ENCODE measurements at places on chromosomes 7 and 10.

DNA sequence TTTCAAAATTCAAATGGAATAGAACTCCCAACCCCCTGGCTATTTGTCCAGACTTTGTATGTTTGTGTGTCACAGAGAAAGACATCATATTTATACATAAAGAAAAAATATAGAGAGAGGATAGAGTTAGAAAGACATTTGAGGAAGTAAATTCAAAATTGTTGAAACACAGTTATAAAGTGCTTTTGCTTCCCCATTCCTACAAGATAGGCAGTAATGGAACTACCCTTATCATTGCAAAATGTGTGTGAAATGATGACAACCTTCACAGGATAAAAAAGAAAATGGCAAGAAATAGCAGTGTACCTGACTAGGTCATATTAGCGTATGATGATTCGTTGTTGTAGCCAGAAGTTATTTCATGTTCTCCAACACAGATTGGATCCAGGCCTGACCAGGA is 63.1 kb downstream of the FZD1 start:
- no peak for DNase-seq

DNA sequence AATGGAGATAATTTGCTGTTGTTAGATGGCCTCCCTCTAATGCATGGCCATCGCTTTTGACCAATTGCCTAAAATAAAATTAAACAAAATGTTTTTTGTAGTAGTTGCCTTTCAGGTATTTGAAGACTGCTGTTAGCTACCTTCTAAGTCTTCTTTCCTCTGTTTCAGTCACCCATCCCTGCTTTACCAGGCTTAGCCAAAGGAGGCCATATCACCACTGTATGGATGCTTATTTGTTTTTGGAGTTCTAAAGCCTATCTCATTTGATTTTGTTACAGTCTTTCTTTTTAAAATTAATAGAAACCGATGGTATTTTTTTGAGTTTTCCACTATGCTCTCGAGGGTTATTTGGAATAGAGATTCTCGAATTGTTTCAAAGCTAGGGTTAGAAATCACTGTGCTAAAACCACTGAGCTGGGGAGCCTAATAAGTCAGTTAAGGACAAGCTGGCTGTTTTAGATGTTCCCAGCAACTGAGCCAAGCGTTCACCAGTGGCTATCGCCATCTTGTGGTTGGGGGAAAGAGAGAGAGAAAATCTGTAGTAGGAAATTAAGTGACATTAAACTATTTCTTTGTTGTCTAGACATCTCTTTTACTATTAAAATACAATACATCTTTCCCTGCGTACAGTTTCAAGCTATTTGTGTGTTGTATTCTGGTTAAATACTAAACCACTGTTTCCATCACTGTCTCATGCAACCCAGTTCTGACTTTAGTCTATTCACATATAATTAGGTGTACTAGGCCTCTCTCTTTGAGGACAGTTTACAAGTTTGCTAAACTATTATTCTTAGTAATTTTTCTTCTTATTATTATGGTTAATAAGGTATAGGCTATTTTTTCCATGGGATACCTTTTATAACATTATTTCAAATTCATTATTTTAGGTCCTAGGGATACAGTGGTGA is 52.2 kb downstream of the GPR158 start:
- DNase-seq: no peak

- no peak for DNase-seq
Observed at GRCh38 chr7:130366564-130366963, 13.7 kb upstream of the CPA1 start.

- DNase-seq: no peak
Observed at GRCh38 chr7:4129481-4130122, 552.5 kb upstream of the FOXK1 start.

DNA sequence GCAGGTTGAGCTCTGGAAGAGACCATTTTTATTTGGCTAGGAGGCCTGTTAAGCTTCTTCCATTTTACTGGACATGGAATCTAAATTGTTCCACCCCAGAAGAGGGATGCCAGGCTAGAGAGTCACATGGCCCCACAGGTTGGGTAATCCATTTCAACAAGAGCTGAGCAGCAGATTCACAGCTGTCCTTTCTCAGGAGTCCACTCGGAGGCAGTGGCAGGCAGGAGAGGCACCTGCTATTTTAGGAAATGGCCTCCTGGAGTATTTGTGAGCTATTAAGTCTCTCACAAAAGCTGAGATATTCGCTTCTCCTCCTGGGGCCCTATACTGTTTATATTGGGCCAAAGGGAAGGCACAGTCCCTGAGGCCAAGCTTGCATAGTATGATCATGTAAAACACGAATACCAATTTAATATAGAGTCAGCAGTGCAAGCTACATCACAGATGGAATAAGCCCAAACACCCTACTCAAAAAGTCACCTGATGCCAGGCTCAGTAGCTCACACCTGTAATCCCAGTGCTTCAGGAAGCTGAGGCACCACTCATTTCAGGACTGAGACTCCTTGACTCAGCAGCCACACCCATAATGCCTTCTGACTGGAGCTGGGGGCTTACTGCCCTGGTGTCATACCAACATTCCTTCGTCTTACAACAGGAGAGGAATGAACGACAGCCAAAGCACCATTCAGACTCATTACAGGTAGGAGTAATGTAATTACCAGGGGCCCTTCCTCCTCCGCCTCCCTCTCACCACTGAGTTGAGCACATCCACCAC is 124.1 kb downstream of the LMBR1 start:
- no peak for DNase-seq

- no peak for DNase-seq
Observed at GRCh38 chr7:21920936-21921335, 24.8 kb downstream of the CDCA7L start.

- no peak for DNase-seq
Observed at GRCh38 chr10:131548176-131548575, 236.7 kb upstream of the TCERG1L start.

DNA sequence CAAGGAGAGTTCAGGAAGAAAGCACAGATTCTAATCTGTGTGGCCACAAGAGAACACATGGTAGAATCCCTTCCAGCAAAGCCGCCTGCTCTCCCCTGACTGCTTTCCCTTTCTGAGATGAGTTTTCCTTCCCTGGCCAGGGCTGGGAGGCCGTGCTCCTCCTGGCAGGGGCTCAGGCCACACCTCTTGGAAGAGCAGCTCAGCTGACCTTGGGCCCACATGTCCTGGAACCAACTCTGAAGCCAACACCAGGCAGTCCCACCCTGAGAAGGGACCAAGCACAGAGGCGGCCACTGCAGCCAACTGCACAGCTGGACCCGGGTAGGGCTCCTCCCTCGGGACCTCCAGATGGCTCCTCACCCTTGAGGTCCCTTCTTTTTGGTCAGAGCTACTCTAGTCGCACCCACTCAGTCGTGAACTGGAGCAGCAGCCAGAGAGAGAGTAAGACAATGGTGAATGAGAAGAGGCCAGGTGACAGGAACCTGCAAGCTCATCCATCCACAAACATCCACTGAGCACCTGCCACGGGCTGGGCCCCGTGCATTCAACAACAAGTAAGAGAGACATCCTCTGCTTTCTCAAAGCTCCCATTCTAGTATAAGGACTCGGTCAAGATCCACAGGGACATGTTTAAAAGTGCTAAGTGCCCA is 40.3 kb downstream of the FAM53B start:
- no peak for DNase-seq

DNA sequence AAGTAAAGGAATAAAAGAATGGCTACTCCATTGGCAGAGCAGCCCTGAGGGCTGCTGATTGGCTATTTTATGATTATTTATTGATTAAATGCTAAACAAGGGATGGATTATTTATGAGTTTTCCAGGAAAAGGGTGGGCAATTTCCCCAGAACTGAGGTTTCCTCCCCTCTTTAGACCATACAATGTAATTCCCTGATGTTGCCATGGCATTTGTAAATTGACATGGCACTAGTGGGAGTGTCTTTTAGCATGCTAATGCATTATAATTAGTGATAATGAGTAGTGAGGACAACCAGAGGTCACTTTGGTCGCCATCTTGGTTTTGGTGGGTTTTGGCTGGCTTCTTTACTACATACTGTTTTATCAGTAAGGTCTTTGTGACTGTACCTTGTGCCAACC is 55.5 kb downstream of the BBS9 start:
- DNase-seq: no peak

DNA sequence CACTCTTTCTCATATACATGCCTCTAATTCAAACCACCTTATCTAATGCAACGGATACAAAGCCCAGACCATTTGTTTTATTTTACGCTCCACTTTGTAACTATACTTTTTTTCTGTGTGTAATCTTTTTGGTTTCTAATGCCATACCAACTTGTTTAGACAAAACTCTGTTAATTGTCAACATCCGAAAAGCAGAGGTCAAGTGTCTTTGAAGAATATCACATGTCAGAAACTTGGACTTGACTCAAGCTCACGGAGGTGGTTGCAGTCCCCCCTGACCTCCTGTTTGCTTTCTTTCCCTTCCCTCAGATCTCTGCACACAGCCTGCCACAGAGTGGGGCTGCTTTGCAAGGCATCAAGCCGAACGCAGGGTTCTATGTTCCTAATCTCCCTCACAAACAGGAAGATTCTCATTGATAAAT is 698.9 kb downstream of the PARD3 start:
- DNase-seq: no peak

DNA sequence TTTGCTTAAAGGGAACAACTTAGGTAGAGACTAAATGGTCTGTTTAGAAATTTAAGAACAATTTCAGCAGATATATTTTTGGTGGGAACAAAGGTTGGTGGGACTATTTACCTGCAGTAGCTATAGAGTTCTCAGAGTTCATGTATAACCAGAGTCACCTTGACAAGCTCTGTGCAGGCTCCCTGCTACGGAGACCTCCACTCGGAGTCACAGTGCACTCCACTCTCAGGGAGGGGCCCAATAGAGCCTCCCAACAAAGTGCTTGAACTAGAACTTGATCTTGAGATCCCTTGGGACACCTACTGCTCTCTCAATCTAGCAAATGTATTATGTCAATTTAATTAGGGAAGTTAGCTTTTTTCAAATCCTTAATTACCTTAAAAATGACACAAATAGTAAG is 2.3 kb downstream of the MYPN start:
- DNase-seq: no peak

GRCh38 chr7:47303695-47304453 is 278.0 kb downstream of the TNS3 start:
- DNase-seq: no peak

DNA sequence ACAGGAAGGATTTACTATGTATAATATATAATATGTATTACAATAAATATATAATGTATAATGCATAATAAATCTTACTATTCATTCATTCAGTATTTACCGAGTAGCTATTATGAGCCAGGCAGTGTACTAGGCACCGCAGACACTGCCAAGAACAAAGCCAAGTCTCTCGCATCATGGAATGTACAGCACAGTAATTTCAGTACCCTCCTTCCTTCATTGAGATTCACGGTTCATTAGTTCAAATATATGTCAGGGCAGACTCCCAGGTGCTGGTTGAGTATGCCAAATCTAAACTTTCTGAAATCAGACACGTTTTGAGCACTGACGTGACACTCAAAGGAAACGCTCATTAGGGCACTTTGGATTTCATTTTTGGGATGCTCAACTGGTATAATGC is 9.1 kb downstream of the USP6NL start:
- DNase-seq: no peak

DNA sequence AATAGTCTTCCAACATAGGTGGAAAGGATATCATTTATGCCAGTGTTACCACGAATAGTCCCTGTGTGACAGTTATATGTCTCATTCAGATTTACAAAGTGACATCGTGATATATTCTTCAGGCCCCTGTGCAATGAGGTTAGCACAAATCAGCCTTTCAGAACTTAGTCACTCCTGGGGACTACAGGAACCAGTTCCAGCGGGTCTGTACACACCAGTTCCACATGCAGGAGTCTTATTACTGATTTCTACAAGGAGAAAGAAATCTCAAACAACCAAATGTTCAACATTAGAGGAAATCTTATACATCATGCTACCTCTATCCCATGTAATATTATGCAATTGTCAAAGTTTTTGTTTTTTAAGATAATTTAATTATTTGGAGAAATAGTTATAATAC is 4.4 kb upstream of the WDR91 start:
- DNase-seq: no peak

GRCh38 chr10:100997360-100998182 is 2.0 kb upstream of the LZTS2 start:
- peak; percentile 96 for DNase-seq

GRCh38 chr10:28661035-28661434 is 16.3 kb upstream of the BAMBI start:
- DNase-seq: no peak

- DNase-seq: no peak
Observed at GRCh38 chr10:131776496-131776895, 124.3 kb upstream of the PPP2R2D start.

GRCh38 chr10:47044741-47045140 is 133.5 kb downstream of the PTPN20 start:
- no peak for DNase-seq

DNA sequence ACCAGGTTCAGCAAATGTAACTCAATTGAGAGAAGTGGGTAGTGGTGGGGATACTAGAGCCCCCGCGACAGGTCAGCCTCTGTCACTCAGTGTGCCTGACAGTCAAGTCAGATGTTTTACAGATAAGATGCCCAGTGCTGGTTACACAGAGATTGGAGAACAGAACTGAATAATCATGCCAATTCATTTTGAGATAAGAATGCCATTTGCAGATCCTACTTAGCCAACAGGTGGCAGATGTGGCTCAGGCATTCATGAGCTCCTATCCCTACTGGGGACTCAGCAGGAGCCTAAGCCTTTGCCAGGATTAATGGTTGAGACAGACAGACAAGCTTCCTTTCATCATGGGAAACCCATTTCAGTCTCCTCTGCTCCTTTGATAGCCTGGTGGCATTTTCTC is 137.8 kb downstream of the MAPK8 start:
- peak; percentile 57 for DNase-seq

- no peak for DNase-seq
Observed at GRCh38 chr10:99973190-99973589, 36.6 kb downstream of the DNMBP start.

DNA sequence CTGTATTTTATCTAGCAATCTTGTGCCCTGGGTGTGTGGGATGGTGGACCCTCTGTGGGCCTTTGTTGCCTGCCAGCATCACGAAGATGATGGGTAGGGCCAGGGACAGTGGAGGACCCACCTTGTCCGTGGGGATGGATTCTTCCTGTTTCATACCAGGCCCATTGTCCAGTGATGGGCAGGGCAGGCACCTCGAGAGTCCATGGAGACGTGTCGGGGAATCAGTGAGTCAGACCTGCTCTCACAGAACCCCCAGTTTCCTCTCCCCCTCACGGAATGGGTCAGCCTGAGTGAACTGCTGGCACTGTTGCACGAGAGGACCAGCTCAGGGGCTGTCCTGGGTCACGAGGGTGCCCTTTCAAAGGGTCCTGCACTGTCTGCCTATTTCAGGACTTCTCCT is 401.2 kb downstream of the RPS24 start:
- no peak for DNase-seq

DNA sequence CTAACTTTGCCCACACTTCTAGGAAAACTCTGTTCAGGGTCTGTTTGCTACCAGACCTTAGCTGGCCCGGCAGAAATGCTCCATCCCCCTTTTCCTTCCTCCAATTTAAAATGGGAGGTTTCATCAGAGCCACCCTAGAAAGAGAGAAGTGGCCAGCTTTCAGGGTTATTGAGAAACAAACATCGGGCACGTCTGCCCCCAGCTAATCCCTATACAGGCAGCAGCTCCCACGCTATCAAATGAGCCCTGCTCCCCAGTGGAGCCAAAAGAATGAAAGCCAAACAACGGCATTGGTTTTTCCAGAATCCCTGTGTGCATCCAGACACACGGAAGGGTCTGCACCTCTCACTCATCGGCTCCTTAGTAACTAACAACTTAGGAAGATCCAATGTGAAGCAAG is 132.5 kb downstream of the GRID1 start:
- DNase-seq: no peak

- DNase-seq: no peak
Observed at GRCh38 chr10:49152663-49153062, 18.8 kb upstream of the FAM170B start.

Measured in 8988T (cell line).